Heart right ventricle (tissue), 16 donors: ENCODE measurements at places on chromosomes 16 and 17. TPM values are rescaled to one million over a fixed set of nuclear protein-coding genes. Genes with fewer than 3 reads are reported as not detected.

Gene GP1BA
- total RNA-seq, result 0.39 TPM

Gene HSF4
- 46.5 TPM for total RNA-seq

Gene SLC13A2
- not detected for total RNA-seq

Gene MILR1
- 13.3 TPM for total RNA-seq

Gene CLDN9
- 0.31 TPM for total RNA-seq

Gene SLC16A5
- total RNA-seq, result 11.3 TPM

Gene TPSD1
- total RNA-seq, result not detected

Gene MED9
- 42.0 TPM for total RNA-seq

DNA sequence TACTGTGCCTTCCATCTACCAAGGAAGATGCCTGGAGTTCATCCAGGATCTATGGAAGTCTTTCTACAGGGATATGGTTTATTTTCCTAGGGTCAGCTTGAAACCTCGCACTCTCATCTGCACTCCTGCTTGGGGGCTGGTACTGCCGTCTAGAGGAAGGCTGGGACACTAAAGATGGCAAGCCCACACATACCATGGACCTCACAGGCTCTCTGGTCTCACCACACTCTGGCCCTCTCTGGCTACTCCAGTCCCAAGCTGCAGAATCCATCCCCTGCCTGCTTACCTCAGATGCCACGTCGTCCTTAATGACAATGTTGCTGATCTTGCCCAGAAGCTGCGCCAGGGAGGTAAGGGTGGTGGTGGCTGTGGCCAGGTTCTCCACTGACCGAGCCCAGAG, 2.1 kb upstream of the UNC119 start:
- H3K4me3 ChIP-seq, result no peak overlapping the region
- H3K4me1 ChIP-seq, result peaks cover 18% of the 10 kb centered on the region
- peaks cover 50% of the 10 kb centered on the region for H3K36me3 ChIP-seq
- DNase-seq, result no peak

GRCh38 chr16:73543970-73544599, 496.2 kb upstream of the ZFHX3 start:
- H3K36me3 ChIP-seq, result no peaks in the 10 kb centered on the region
- H3K27ac ChIP-seq, result no peak overlapping the region
- H3K4me3 ChIP-seq, result no peak overlapping the region
- H3K4me1 ChIP-seq, result no peaks in the 10 kb centered on the region
- peaks cover 64% of the 10 kb centered on the region for H3K27me3 ChIP-seq
- DNase-seq, result no peak

DNA sequence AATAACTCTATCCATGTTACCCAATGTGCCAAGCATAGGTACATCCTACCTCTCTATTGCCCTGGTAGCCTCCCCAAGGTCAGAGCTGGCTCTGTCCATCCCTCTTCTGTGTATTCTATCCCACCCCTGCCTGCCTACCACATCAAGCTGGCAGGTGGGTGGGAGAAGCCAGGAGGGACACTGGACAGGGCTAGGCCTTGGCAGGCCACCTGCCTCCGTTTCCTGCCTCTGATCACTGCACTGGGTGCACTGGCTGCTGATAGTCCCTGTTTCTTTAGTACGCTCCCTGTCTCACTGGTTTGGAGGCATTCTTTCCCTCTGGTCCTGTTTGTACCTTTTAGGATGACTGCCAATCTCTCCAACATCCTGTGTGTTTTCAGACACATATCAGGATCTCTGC, 12.7 kb downstream of the TK2 start:
- no peak overlapping the region for H3K4me3 ChIP-seq
- no peaks in the 10 kb centered on the region for H3K27me3 ChIP-seq
- peaks cover 93% of the 10 kb centered on the region for H3K36me3 ChIP-seq
- no peak for DNase-seq
- H3K4me1 ChIP-seq, result peaks cover 3% of the 10 kb centered on the region
- H3K27ac ChIP-seq, result no peak overlapping the region

DNA sequence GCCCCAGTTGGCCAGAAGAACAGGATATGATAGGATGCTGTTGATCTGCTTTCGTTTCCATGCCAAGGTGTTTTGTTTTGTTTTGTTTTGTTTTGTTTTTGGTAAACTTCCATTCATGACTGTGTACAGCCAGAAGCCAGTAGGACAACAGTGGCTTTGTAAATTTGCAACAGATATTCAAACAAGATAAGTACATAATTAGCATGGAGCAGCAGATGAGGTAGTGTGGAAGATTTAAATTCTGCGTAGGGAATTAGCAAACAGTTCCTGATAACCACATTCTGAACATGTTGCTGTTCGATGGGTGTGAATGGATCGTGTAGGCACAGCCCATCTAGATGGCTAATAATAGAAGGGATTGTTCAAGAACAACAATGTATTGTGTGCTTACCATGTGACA, 1080.1 kb upstream of the RBFOX1 start:
- H3K36me3 ChIP-seq, result no peaks in the 10 kb centered on the region
- H3K4me1 ChIP-seq, result no peaks in the 10 kb centered on the region
- no peak overlapping the region for H3K27ac ChIP-seq
- DNase-seq, result no peak
- no peak overlapping the region for H3K4me3 ChIP-seq
- peaks cover 5% of the 10 kb centered on the region for H3K27me3 ChIP-seq

DNA sequence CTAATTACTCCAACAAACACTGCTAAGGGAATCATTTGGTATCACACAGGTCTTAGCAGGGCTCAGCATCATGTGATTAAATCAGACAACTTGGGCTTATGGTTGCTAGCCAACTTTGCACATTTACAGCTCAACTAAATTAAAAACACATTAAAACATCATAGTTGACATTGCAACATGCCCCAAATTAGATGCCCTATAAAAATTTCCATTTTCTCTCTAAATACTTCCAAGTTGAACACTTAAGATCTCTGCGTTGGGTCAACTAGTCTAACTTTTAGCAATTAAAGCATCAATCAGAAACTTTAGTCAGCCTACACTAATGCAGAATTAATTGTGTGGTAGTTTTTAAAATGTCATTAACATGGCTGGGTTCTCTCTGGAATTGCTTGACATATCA, 12.1 kb downstream of the DNAJC7 start:
- no peak for DNase-seq
- no peaks in the 10 kb centered on the region for H3K36me3 ChIP-seq
- H3K27me3 ChIP-seq, result no peaks in the 10 kb centered on the region
- H3K4me1 ChIP-seq, result peaks cover 39% of the 10 kb centered on the region

DNA sequence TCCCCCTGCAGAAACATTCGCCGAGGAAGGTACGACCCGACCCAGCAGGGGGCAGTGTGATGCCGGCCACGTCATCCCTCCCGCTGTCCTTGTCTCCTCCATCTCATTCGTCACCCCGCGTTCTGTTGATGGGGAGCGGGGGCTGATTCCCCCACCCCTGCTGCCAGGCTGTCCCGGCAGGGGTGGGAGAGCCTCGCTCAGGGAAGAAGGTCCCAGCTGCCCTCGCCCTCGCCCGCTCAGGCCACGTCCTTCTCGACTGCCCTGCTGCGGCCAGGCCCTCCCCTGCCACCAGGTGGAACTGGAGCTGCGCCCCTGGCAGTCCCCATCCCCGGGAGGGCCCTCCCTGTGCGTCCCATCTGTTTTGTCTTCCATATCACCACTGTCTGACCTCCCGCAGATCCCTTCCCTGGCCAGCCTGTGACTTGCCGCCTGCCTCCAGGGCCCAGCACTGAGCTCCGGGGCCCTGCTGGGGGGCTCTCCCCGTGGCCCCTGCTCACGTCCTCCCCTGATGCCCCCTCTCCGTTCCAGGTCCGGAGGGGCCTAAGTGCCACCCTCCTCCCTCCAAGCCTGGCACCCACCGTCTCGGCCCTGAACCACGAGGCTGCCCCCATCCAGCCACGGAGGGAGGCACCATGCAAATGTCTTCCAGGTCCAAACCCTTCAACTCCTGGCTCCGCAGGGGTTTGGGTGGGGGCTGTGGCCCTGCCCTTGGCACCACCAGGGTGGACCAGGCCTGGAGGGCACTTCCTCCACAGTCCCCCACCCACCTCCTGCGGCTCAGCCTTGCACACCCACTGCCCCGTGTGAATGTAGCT, 20.6 kb downstream of the ADAM11 start:
- peak; percentile 84 for DNase-seq
- no peaks in the 10 kb centered on the region for H3K36me3 ChIP-seq
- H3K4me3 ChIP-seq, result peak overlapping the region; percentile 43
- H3K4me1 ChIP-seq, result peaks cover 65% of the 10 kb centered on the region

DNA sequence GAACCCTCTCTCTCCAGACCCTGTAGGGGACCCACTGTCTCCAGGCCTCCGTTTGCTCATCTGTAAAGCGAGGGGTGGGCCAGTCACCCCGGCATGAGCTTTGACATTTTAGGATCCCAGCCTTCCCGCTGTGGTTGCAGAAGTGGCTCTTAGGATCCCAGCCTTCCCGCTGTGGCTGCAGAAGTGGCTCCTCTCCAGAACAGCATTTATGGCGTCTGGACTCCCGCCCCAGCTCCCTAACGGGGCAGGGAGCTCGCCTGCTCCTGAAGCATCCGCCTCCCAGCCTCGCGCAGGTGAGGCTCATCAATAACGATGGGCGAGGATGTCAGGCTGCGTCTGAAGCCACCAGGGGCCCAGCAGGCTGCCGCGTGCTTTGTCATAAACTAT, 222.3 kb upstream of the TNRC6C start:
- peaks cover 27% of the 10 kb centered on the region for H3K4me1 ChIP-seq
- H3K36me3 ChIP-seq, result no peaks in the 10 kb centered on the region
- no peak for DNase-seq
- H3K27ac ChIP-seq, result peak overlapping the region; percentile 90
- no peak overlapping the region for H3K4me3 ChIP-seq
- no peaks in the 10 kb centered on the region for H3K27me3 ChIP-seq

DNA sequence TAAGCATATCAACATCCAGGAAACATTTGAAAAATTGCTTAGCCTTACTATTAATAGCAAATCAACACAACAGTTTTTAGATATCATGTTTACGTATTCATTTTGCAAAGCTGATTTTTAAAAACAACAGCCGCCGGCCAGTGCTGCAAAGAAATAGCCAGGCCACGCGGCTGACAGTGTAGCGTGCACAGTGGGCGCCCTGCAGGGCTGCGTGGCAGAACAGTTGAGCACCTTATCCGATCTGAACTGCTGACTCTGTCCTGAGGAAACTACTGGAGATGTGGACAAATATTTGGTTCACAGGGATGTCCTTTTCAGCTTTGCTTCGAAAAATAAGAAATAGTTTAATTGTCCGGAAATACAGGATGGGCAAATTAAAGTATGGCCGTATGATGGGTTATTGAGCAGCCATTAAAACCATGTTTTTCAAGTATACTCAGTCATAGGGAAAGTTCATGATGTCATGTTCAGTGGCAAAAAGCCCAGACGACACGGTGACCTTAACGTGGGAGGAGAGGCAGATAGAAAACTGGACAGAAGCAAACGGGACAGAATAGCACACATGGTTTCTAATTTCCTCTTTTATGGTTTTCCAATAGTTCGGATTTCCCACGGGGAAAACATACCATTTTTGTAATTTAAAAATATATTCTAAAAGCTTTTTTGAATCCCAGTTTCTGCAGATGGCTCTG, 52.4 kb upstream of the ENDOV start:
- peaks cover 100% of the 10 kb centered on the region for H3K36me3 ChIP-seq
- no peaks in the 10 kb centered on the region for H3K27me3 ChIP-seq
- peaks cover 7% of the 10 kb centered on the region for H3K4me1 ChIP-seq
- DNase-seq, result peak; percentile 76
- H3K27ac ChIP-seq, result peak overlapping the region; percentile 47
- no peak overlapping the region for H3K4me3 ChIP-seq

DNA sequence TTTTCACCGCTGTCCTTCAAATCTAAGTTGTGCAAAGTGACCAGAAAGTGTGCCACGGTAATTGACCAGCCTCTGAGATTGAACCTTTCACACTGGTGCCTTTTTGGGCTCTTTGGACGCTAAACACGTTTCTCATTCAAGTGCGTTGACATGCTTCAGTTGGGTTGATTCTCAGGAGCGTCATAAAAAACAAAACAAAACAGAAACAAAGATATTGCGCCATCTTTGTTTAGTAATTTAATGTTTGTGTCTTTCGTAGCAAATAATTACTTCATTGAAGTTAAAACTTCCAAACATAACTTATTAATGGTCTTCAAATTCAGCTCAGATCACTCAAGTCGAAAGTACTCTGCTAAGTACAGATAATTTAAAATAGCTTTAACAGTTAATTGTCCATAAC, 80.2 kb downstream of the OR1D5 start:
- H3K27ac ChIP-seq, result peak overlapping the region; percentile 4

- H3K4me1 ChIP-seq, result peaks cover 84% of the 10 kb centered on the region
- no peak for DNase-seq
- peaks cover 100% of the 10 kb centered on the region for H3K27me3 ChIP-seq
- H3K27ac ChIP-seq, result no peak within 1 kb of the TSS
Observed at GRCh38 chr17:36937001-36937958, at the start of gene LHX1. Gene LHX1 (plus strand): TSS chr17:36937475. CDS start chr17:36938198, 723 bp downstream.

- H3K36me3 ChIP-seq, result peaks cover 14% of the 10 kb centered on the region
- no peak for DNase-seq
Observed at GRCh38 chr16:1933097-1933661, 9.8 kb downstream of the MSRB1 start.

GRCh38 chr16:62068747-62069146, 32.5 kb upstream of the CDH8 start:
- no peak for DNase-seq
- H3K4me3 ChIP-seq, result no peak overlapping the region
- H3K27me3 ChIP-seq, result no peaks in the 10 kb centered on the region
- no peaks in the 10 kb centered on the region for H3K36me3 ChIP-seq
- no peaks in the 10 kb centered on the region for H3K4me1 ChIP-seq
- H3K27ac ChIP-seq, result no peak overlapping the region

DNA sequence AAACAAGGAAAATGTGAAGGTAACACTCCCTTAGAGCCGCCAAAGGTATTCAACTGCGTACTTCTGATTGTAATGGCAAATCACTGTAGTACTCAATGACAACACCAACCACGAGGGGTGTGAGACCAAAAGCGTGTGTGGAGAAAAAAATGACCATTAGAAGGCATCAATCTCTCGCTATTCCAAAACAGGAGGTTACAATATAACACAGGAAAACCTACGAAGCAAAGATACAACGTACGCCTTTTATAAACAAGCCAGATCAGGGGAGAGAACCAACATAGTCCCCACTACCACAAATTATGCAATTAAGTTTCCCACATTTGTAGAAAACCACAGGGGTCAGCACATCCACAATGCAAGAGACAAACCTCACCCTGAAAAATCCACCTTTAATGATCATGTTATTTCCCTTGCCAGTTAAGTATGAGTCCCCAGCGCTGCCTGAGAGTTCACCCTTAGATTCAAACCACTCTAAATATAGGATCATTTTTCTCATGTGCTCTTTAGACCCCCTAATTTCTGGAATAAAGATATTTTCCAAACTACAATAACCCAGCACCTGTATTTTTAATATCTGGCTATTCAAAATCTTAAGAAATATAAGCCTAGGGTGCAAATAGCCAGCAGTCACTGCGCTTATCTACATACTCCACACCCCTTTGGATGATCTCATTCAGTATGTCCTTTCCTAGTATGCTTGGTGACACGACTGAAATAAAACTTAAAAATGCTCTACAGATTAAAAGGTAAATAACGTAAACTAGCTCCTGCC, 12.4 kb downstream of the TEX14 start:
- H3K36me3 ChIP-seq, result no peaks in the 10 kb centered on the region
- no peaks in the 10 kb centered on the region for H3K4me1 ChIP-seq
- H3K27ac ChIP-seq, result no peak overlapping the region
- H3K27me3 ChIP-seq, result no peaks in the 10 kb centered on the region
